ENCODE measurements at places on chromosomes 1 and 21.

DNA sequence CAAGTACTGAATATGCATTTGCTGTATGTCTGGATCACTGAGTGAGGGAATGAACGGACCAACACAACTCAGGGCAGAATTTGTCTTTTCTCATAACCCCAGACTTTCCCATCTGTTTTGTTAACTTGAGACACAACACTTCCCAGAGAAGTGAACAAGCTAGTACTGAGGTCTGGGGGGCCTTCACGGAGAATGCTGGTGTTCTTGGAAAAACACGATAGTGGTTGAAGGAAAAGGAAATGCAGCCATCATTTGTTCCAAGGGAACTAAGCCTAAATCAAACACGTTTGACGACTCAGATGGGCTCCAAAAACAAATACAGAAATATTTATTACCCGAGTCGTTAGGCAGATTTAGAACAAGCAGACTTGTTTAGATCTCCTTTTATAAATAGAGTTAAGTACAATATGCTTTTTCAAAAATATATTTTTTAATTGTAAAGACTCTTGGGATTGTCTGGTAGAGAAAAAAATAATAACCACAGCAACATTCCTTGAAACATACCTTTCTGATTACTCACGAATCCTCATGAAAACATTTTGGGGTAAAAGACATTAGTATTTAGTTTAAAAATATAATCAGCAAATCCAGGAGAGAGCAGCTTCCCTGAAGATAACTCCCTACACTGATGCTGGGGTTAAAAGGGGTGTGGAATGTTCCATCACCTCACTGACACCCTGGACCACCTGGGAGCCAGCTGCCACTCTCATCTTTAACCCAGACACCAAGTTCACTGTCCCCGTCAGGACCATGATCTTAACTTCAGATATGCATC, 427.7 kb upstream of the RUNX1 start:
- DNase-seq = no peak

DNA sequence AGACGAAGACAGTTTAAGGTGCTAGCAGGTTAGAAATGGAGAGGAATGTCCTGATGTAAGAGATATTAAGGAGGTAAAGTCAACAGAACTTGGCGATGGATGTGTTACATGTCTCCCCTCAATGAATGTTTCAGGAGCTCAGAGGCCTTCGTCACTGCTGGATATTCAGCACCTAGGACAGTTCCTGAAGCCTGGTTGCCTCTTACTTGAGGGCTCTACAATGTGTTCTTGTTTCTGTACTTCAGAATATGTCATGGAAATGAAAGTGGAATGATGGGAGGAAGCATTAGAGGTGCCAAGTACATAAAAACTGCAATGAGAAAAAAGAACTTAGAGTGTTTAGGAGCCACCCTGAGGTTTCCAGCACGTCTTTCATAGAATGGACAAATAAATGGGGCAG, 17.7 kb downstream of the TNR start:
- DNase-seq = no peak

- no peak for DNase-seq
Observed at GRCh38 chr1:6461051-6461530, 4.9 kb downstream of the TNFRSF25 start.

- no peak for DNase-seq
Observed at GRCh38 chr1:172964864-172965263, 85.9 kb downstream of the TNFSF18 start.

GRCh38 chr1:15325375-15326085, 78.5 kb downstream of the FHAD1 start:
- no peak for DNase-seq

DNA sequence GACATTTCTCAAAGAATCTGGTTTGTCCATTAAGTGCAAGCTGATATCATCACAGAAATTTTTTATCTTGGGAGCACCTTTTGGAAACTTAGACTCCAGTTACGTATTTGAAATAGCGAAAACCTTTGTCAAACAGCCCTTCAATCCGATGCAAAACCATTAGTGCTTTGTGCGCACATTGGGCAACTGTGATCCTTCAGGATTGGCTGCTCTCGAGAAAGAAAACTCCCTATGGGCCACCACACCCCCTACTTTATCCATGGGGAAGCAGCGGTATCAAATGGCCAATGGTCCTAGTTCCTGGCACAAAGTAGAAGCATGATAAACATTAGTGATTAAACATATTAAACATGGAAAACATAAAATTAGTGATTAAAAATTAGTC, 16.0 kb upstream of the CD55 start:
- DNase-seq = no peak

DNA sequence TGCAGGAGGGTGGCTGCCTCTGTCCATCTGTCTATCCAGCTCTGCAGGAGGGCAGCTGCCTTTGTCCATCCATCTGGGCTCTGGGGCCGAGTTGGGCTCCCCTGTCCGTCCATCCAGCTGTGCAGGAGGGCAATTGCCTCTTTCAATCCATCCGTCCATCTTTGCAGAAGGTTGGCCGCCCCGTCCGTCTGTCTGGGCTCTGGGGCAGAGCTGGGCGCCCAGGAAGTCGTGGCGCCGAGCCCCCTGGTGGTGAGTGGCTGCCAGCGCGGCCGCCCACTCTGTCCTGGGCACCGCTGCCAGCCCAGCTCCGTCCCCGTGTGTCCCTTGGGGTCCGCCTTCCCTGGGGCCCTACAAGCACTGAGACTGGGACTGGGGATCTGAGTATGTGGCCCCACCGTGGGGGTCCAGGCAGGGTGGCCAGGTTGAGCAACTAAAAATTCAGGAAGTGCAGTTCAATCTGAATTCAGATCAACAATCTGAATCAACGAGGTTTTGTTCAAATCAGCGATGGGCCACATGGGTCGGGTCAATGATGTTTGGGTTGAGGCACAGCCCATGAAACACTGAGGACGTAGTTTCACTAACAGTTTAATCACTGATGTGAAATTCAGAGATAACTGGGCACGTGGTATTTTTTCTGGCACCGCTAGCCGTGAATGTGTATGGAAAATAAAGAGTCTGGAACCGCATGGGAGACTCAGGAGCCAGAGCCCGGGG, 99.1 kb upstream of the ACTRT2 start:
- DNase-seq = no peak

GRCh38 chr1:85220756-85221201, 20.0 kb upstream of the SYDE2 start:
- no peak for DNase-seq

DNA sequence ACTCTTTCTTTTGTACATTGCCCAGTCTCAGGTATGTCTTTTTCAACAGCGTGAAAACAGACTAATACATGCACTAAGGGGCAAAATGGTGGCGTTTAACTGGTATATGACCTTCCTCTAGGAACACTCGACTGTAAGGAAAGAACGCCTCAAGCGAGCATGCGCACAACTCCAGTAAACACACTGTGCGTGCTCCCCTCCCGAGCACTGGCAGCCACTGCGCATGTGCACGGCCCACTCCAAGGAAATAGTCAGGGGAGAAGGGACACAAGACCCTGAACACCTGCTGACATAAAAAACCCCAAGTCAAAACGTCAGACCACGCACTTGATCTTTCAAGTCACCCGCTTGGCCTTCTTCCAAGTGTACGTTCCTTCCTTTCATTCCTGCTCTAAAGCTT, 173.5 kb downstream of the NPHP4 start:
- DNase-seq = no peak

DNA sequence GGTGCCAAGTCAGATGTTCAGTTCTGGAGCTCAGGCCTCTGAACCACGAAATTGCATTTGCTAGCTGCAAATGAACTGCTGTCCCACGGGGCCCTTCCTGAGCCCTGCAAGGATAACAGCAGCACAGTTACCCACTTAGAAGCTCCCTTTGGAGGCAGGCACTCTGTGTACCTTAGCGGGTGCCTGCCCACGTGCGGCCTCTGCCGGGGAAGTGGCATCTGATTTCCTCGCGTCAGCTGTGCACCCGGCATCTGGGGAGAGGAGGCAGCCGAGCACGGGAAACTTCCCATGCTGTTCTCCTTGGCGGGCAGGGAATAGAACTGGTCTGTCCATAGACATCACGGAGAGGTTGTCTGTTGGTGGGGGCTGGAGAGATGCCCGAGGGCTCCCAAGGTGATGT, 148.0 kb upstream of the C1orf174 start:
- DNase-seq = no peak

DNA sequence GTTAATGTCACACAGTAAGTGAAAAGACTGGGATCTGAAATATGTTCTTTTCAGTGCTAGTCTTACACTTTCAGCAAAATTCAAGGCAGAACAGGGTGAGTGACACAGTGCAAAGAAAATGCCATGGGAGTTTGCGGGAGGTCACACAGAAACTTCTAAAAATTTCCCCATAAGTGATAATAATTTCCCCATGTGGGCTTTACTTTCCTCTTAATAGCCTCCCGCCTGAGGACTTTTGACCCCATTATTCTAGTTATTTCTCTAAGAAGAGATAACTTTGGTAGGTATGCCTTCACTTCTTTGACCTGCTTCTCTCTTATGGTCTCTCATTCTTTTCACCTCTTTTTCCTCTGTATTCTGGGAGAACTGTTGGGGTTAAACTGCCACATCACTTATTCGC, 8.1 kb upstream of the DNAH14 start:
- no peak for DNase-seq
